NCI-H1417 (cell line): ENCODE measurements at places on chromosomes 3 and 15.

DNA sequence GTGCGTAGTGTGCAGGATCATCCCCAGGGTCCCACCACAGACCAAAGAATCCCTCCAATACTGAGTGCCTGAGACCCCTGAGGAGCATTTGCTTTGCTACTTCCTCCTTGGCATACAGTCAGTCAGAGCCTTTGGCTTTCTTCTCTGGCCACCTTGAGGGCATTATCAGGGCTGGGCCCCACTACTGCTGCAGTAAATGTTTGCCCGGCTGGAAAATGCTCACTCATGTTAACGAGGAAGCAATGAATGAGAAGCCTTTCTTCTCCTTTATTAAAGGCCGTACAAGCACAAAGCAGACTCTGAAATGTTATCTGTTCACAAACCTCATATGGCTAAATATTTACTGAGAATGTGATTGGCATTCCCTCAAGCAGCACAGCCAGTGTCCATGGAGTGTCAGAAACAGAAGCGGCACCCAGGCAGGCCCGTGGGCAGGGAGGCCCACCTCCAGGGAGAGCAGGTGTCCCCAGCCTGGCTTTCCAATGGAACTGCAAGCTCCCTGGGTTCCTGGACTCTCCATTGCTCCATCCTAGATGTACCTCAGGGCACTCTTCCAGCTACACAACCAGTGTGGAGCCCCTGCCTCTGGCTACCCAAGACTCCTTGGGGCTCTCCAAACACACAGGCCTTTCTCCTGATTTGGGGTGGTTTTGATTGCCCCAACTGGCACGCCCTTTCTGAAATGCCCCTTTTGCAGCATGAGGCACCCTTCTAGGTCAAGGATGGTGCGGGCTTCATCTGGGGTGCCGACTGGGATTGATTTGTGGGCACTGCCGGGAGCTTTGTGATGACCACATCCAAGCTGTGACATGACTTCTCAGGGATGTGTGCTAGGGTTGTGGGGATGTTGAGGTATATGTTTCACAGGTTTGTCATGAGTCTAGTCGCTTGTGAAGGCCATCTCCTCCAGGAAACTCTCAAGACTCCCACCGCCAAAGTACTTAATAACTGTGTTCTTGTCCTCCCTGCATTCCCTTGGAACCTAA, 195.6 kb downstream of the FAM43A start:
- no peak for DNase-seq

DNA sequence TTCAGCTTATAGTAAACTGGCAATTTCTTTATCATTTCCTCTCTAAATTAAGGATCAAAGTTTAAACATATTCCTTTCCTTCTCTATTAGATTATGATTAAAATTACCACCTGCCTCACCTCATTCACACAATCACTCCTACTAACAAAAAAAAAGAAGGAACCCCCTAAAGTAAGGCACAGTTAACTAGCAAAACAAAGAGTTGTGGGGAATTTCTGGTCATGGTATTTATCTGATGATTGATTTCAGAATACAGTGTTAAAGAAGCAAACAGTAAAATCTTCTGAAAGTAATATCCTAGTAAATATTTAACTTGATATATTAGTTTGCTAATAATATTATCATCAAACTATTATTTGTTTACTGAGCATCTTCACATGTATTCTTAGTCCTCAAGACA, 8.8 kb downstream of the GBE1 start:
- DNase-seq, result no peak

DNA sequence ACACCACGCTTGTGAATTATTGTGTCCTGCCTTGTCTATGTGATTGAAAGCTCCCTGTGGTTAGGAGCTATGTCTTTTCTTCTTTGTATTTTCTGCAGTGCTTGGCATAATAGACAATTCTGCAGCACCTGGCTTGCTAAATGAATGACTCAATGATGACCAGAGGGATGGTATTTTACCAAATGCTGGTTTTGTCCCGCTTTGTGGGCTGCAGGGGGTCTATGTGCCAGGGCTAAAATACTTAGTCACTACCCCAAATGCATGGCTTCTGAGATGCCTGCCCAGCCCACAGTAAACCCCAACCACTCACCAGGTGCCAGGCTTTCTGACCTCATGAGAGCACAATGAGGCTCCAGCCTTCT, 50.9 kb downstream of the BOC start:
- DNase-seq, result no peak

- DNase-seq, result no peak
These were observed 63.8 kb downstream of the GTPBP8 start for GRCh38 chr3:113054552-113054951.

- DNase-seq, result no peak
These were observed 289.1 kb upstream of the MCTP2 start for GRCh38 chr15:93942269-93942694.

DNA sequence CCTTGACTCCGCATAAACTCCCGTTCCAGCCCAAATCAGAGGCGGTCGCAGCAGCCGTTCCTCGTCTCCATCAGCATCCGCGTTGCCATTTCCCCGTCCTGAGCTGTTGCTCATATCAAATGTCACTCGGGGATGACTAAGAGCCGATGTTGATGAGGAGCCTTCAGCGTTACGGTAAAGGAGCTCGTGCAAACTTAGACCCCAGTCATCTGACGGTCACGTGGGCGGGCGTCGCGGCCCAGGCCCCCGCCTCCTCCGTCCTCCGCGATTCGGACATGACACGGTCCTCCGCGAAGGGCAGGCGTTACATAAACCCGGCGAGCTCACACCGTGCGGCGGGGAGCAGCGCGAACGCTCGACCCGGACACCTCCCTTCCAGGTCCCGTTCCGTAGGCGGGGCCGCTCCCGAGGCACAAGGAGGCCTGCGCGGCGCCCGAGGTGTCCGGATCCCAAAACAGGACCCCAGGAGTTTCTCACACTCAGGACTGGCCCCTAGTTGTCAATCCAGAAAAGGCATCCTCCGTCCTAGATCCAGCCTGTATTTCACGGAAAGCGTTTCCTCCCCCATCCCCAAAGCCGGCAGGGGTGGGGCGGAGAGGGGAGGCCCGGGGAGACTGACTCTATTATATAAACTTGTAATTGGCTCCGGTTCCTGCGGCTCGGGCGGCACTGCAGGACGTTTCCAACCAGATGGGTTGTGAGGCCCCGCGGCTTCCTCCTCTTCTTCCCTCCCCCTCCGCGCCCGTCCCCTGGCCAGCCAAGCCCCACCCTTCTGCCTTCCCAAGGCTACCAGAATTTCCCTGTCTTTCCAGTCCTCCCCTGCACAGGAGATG, 100.0 kb upstream of the IGF1R start:
- peak; percentile 25 for DNase-seq

- no peak for DNase-seq
These were observed 53.1 kb downstream of the TGFBR2 start for GRCh38 chr3:30659270-30660130.

DNA sequence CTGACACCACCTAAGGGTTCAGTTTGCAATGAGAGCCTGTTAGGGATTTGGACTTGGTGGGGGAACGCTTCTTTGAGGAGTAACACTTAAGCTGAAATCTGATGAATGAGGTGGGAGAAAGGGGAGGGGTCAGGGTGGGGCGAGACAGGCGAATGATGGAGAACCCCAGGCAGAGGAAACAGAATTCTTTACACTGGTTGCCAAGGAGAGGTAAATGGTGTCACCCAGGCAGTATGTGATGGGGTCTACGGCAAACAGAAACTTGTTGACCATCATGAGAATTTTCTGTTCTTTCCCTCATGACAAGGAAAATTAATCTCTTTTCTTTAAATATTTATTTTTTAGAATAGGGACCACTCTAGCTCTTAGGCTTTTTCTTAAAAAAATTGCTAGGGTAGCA, 157.2 kb upstream of the MITF start:
- DNase-seq, result no peak

DNA sequence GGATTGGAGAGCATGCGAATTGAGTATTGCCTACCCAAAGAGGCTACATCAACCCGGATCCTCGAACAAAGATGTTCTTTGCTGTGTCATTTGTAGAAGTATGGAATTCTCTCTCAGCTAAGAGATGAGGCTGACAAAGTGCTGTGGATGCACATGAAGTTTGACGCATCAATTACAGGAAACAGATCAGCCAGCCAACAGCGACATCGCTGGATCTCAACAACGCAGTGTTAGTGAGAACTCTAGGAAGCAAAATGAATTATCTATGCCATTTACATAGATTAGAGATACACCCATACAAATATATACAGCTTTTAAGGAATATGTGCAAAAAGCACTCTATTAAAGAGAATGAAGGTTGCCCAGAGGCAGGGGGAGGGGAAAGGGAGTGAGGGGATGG, 160.6 kb upstream of the RGMA start:
- DNase-seq, result no peak

DNA sequence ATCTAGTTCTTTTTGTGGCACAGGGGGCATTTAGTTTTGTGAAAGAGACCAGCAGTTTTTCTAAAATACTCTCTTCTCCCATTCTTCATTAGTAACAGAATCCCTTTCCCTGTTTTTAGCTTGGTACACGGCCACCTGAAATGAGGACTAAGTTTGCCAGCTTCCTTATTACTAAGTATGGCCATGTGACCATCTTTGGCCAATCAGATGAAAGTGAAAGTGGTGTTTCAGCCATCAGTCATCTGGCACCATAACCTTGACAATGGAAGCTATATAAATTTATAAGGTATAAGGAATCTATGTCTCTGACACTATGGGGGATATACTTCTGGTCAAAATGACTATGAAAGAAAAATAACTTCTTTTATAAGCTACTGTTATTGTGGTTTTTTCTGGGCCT, 570.4 kb downstream of the AGBL1 start:
- no peak for DNase-seq

- DNase-seq, result no peak
These were observed 415.4 kb downstream of the MAGI1 start for GRCh38 chr3:65623362-65623761.

DNA sequence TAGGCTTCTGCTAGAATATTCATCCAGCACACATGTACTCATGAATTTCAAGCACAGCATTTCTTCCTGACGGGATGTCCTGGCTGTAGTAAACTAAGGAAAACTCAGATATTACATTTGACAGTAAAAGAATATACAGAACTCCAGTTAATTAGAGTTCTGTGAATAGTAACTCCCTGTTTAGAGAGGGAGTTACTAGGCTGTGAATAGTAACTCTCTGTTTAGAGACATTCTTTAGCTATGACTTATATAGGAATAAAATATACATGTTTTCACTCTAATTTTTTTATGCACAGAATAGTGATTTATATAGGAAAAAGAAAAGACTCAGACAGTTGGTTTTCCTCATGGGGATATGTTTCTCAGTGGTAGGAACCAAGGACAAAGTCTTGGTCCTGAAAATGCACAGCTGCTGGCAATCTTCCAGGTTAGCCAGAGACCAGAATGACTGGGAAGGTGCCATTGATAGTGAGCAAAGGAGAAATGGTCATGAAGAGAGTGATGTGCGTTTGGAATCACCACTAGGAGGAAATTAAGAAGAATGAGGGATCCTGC, 480.7 kb upstream of the THBS1 start:
- no peak for DNase-seq

- DNase-seq, result no peak
These were observed 14.1 kb downstream of the GATM start for GRCh38 chr15:45364271-45364670.

- no peak for DNase-seq
These were observed 15.2 kb upstream of the MEIS2 start for GRCh38 chr15:37115538-37115937.

GRCh38 chr15:70853973-70854665, at the start of gene LARP6:
TSS of gene LARP6 (minus strand) at chr15:70854157. CDS start at chr15:70854088, 69 bp downstream.
- peak; percentile 80 for DNase-seq

GRCh38 chr3:42763021-42763420, 10.0 kb downstream of the CCDC13 start:
- no peak for DNase-seq

- DNase-seq, result no peak
These were observed 361.1 kb upstream of the CDIN1 start for GRCh38 chr15:36218322-36218721.

- peak; percentile 47 for DNase-seq
These were observed 244.6 kb downstream of the STXBP5L start for GRCh38 chr3:121152573-121152972.

DNA sequence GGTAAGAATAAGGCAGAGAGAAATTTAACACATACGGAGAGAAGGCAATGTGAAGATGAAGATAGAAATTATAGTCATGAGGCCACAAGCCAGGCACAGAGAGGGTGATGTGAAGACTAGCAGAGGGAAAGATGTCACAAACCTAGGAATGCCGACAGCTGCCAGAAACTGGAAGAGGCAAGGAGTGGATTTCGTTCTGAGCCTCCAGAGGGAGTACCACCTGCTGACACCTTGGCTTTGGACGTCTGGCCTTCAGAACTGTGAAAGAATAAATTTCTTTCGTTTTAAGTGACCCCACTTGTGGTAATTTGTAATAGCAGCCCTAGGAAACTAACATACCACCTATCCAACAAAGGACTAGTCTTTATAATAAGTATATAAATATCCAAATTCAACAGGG, 5.0 kb upstream of the SGO1 start:
- no peak for DNase-seq

DNA sequence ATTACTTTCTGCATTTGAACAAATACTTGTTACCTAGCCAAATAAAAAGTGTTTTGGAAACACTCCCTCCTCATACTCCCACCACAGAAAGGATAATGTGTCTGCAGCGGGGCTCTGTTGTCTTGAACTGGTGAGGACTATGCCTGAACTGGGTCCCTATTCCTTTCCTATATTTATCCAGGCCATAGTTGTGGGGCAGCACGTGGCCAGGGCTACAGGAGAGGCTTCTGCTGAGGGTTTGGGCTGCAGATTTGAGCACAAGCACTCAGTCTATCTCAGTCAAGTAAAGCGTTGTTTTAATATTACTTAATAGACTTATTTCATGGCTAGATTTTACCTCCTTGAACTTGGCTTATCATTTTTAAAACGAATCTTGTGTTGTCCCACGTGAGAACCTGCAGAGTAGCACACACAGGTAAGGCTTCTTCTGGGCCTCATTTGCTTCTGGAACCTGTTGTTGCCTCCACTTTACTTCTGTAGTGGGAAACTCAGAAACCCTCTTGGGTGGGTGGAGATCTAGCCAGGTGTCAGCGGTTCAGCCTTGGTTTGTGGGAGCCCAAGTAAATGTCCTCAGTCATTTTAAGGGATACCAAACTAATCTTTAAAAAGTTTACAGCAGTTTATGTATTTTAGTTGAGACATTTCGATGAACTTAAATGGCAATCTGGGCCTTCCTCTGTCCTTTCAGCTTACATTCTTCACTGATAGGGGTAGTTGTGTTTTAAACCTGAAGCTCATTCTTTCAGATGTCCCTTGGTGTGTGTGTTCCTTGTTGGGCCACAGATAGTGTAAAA, 51.1 kb downstream of the TRIM71 start:
- no peak for DNase-seq

DNA sequence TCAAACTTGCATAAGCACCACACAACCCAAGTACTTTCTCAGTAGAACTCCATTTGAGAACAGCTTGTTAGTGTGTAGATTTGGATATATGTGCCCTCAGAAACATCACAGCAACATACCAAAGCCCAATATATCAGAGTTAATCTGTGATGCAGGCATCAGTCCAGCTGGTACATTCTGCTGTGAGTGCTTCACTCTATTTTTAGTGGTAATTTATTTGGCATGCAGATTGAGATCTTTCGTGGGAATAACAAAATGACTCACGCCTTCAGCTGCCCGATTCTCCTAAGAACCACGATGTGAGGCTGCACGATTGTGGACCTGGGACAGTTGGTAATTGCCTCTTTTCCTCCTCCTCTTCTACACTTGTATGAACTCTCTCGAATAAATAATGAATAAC, 730.7 kb downstream of the SQOR start:
- no peak for DNase-seq

- DNase-seq, result no peak
These were observed 30.1 kb upstream of the CERS3 start for GRCh38 chr15:100558771-100559254.
